T-helper 2 cell treated with Interferon-gamma antibody and Interleukin-4, amounts not matched to agents 100 ng/mL and 5 ng/mL, for 36 hours (primary cell): ENCODE measurements at places on chromosomes 7 and 10. TPM values are rescaled to one million over a fixed set of nuclear protein-coding genes. Genes with fewer than 3 reads are reported as not detected.

The FEZF1 gene
- total RNA-seq: not detected in 2 replicates

The TWIST1 gene
- 0.18 and 0.27 TPM in 2 replicates for total RNA-seq

The TEX36 gene
- total RNA-seq: not detected in 2 replicates

The PNLIPRP2 gene
- not detected in 2 replicates for total RNA-seq

The TRIL gene
- not detected in 2 replicates for total RNA-seq

The KLF14 gene
- total RNA-seq: not detected in 2 replicates

The CALML5 gene
- not detected in 2 replicates for total RNA-seq

The UFSP1 gene
- 2.9 and 3.5 TPM in 2 replicates for total RNA-seq

The AHCYL2 gene
- total RNA-seq: 12.5 and 14.0 TPM in 2 replicates

The DNAAF5 gene
- 25.0 and 25.7 TPM in 2 replicates for total RNA-seq

The ZNF804B gene
- total RNA-seq: not detected in 2 replicates

The TMEM236 gene
- total RNA-seq: 0.05 TPM in 1 of 2 replicates, not detected in the other

The LIPN gene
- total RNA-seq: not detected in 2 replicates

The WNT8B gene
- total RNA-seq: 0.27 and 0.41 TPM in 2 replicates

The PRLHR gene
- total RNA-seq: not detected in 2 replicates

The GATAD1 gene
- 14.5 and 14.8 TPM in 2 replicates for total RNA-seq

The TAS2R41 gene
- total RNA-seq: not detected in 2 replicates

The POLR2J2 gene
- 19.0 and 20.8 TPM in 2 replicates for total RNA-seq

The EBLN1 gene
- total RNA-seq: not detected in 2 replicates

The GPER1 gene
- 0.14 and 0.25 TPM in 2 replicates for total RNA-seq

The HDAC9 gene
- total RNA-seq: 0.14 and 0.16 TPM in 2 replicates

The CPA2 gene
- total RNA-seq: not detected in 2 replicates

The FAM25C gene
- total RNA-seq: not detected in 2 replicates

The FKBP6 gene
- total RNA-seq: not detected in 2 replicates

The GAD2 gene
- not detected in 2 replicates for total RNA-seq

The HKDC1 gene
- 1.3 and 2.9 TPM in 2 replicates for total RNA-seq

The SFTPA1 gene
- total RNA-seq: not detected in 2 replicates

The MEPCE gene
- total RNA-seq: 42.6 and 44.4 TPM in 2 replicates

The LIPF gene
- total RNA-seq: not detected in 2 replicates

The GDF2 gene
- total RNA-seq: not detected in 2 replicates

The LRRC17 gene
- 0.16 and 0.18 TPM in 2 replicates for total RNA-seq

The MMP21 gene
- 0.09 and 0.16 TPM in 2 replicates for total RNA-seq

The GPR15LG gene
- total RNA-seq: not detected in 2 replicates

The GFRA1 gene
- not detected in 2 replicates for total RNA-seq

The AGR2 gene
- total RNA-seq: not detected in 2 replicates

The NPY4R2 gene
- total RNA-seq: not detected in 2 replicates

The PHKG1 gene
- 3.6 and 3.7 TPM in 2 replicates for total RNA-seq

The POLL gene
- total RNA-seq: 29.2 and 30.6 TPM in 2 replicates

The STAG3 gene
- total RNA-seq: 19.2 and 21.7 TPM in 2 replicates

The CALHM1 gene
- 0.25 and 0.27 TPM in 2 replicates for total RNA-seq

The ARMC10 gene
- 33.8 and 37.9 TPM in 2 replicates for total RNA-seq

The SLC25A13 gene
- 14.8 and 15.8 TPM in 2 replicates for total RNA-seq

The VGF gene
- 0.23 and 0.34 TPM in 2 replicates for total RNA-seq

The KLF6 gene
- 97.6 and 102 TPM in 2 replicates for total RNA-seq

The EMX2 gene
- total RNA-seq: not detected in 2 replicates

The VAX1 gene
- total RNA-seq: not detected in 2 replicates

The DPYSL4 gene
- total RNA-seq: 11.1 and 11.8 TPM in 2 replicates

The ZSWIM8 gene
- total RNA-seq: 57.9 and 60.6 TPM in 2 replicates

The C10orf53 gene
- not detected in 2 replicates for total RNA-seq

The CRHR2 gene
- not detected in 2 replicates for total RNA-seq

The CPA5 gene
- 1.0 and 1.7 TPM in 2 replicates for total RNA-seq

The PNLIPRP3 gene
- not detected in 2 replicates for total RNA-seq

The HHEX gene
- 0.11 TPM in 1 of 2 replicates, not detected in the other for total RNA-seq

The SPDYE3 gene
- not detected in 2 replicates for total RNA-seq

The SEMA4G gene
- 0.45 and 1.0 TPM in 2 replicates for total RNA-seq

The TMEM176A gene
- total RNA-seq: not detected in 2 replicates

The ACSL5 gene
- total RNA-seq: 61.0 and 62.7 TPM in 2 replicates

The LIPJ gene
- total RNA-seq: 0.18 TPM in 1 of 2 replicates, not detected in the other

The MKX gene
- 0.68 TPM in 1 of 2 replicates, not detected in the other for total RNA-seq
